ENCODE measurements at places on chromosomes 5 and 9.

DNA sequence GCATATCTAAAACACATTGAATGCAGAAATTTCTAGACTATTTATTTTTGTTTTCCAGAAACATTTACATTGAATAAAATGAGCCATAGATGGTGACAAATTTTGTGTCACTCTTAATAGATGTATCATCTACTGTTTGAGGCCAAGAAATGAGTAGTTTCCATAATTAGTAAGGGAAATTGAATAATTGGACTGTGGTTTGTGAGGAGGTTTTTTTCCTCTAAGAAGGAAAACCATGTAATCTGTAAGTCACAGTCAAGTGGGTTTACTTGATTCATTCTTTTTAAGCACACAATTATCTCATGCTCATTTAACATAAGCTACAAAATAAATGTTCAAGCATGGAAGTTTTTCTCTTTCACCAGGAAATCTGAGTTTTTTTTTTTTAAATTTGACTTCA is 876.4 kb downstream of the NR2F1-AS1 start:
- no peak for DNase-seq

DNA sequence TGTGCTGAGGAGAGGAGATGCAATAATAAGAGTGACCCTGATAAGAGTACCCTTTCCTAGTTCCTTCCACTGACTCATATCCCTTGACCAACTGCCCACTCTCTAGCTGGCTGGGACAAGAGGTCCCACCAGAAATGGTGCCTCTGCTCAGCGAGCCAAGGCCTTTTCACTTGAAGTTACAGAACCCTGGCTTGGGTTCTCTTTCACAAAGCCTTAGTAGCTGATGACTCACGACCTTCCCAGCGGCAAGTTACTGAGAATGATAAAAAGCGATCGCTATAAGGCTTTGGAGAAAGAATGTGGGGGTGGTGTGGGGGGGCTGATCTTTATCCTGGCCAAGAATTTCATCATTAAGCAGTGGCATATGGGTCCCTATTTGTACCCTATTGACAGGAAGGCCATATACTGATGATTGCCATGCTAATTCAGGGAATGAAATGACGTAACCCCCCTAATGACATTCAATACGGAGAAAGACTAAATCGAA is 90.3 kb downstream of the FBXO38 start:
- DNase-seq: no peak

GRCh38 chr9:6080154-6080716 is 64.8 kb upstream of the RANBP6 start:
- DNase-seq: no peak

- no peak for DNase-seq
Observed at GRCh38 chr9:99030092-99030511, 74.8 kb upstream of the TGFBR1 start.

GRCh38 chr5:151800532-151800931 is 28.8 kb downstream of the G3BP1 start:
- no peak for DNase-seq

- DNase-seq: no peak
Observed at GRCh38 chr9:40907657-40908624, 220.5 kb downstream of the FOXD4L6 start.

- DNase-seq: no peak
Observed at GRCh38 chr9:31304576-31304975, 1079.9 kb upstream of the ACO1 start.

DNA sequence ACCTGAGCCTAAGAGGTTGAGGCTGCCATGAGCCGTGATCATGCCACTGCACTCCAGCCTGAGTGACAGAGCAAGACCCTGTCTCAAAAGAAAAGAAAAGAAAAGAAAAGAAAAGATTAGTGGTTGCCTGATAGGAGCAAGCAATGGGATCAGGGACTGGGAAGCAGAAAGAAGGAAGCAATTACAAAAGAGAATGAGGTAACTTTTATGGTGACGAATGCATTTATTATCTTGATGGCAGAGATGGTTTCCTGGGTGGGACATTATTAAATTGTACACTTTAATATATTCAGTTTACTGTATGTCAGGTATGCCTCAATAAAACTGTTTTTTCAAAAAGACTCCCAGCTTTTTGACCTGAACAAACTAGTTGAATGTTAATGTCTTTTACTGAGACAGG is 7.5 kb upstream of the PFDN1 start:
- DNase-seq: no peak

DNA sequence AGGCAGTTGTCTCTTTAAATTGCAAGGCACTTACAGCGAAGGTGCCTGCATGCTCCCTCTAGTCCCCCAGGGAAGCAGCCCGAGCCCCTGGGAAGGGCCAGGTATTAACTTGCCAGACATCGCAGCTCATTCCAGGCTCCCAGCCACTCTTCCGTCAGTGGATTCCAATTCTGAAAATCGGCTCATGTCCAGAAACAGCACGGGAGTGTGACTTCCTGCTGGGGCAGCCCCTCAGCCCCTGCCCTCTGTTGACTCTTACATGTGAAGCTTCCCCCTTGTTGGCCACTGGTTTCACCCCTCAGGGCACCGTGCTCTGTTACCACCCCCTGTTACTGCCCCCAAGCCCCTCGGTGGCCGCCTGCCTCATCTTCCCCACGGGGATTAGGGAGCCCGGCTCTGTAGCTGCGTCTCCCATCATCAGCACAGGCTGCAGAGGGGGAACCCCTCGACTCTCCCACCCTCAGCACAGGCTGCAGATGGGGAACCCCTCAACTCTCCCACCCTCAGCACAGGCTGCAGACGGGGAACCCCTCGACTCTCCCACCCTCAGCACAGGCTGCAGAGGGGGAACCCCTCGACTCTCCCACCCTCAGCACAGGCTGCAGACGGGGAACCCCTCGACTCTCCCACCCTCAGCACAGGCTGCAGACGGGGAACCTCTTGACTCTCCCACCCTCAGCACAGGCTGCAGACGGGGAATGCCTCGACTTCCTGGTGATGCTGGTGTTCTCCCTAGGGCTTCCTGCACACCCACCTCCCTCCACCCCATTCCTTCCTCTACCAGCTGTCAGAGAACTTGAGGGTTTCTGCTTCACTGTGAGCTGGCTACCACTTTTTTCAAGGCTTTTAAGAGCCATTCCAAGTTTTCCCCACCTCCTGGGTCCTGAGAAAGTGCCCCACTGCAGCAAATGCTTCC is 11.1 kb upstream of the CACNA1B start:
- DNase-seq: no peak

DNA sequence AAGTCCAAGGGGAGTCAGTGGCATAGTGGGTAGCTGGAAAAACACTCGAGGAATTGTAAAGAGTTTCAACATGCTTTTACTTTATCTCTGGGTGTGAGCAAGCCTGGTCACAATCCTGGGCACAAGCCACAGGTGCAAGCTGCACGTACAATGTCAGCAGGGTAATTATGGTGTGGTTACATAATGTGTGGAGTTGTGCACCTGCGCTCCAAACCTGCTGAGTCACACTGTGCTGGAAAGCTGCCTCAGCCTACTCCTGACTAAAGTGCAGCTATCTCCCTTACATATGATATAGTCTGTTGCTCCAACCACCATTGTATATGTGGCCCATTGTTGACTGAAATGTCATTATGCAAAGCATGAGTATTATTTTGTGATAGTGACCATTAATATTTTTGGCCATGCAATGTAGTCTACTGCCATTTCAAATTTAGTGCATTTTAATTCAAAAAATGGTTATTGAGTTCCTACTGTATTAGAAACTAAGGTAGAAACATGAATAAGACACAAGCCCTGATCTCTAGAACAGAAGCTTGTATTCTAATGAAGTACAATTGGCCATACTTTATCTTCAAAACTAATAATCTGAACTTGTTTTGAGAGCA is 160.9 kb upstream of the SLC30A5 start:
- DNase-seq: no peak

GRCh38 chr5:108054349-108054748 is 327.5 kb downstream of the FBXL17 start:
- DNase-seq: no peak

DNA sequence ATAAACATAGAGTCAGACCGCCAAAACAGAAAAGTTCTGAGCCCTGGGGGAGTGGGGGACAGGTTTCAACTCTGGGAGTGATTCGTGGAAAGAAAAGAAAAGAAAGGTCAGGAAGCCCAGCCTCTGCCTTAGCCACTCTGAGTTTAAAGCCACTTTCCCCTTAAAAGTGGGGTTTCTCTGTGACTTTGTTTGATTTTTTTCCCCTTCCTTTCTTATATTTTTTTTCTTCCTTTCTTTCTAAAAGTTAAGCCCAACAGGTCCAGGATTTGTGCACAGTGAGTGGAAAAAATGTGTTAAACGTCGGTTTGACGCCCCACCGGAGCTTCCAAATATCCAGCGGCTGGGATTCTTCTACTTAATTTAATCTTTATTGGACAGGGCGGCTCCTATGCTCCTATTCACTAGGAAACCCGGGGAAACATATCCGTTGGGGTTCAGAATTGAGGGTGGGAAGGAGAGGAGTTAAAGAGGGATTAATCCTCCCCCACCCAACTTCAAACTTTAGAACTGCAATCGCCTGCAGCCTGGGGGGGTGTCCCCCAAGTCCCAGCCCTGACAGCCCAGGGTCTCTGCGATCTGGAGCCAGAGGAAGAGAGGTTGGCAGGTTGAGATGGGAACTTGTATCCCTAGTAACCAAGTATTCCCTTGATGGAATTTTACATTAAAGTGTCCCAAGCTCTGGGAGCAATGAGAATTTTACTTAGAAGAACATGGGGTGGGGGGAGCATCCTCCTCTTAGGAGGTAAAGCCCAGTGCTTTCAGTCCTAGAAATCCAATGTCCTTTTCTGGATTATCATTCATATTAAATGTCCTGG is 6.3 kb downstream of the NR2F1-AS1 start:
- DNase-seq: no peak

DNA sequence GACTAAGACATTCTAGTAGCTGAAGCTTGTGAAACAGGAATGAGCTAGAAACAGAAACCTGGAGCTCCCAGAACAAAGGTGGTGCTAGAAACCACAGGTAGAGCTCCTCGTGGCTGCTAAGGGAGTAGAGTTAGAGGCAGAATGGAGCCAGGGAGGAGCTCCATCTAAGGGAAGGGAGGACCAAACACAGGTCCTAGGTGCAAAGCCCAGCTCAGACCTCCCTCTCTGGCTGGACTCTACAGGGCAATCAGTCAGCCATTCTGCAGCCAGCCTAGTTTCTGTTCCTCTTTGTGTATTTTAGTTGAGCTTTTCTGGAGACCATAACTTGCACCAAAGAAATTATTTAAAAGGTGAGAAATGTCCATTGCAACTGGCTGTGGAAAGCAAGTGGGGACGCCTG is 70.4 kb downstream of the CRB2 start:
- DNase-seq: no peak

GRCh38 chr5:172638209-172638768 is 2.8 kb upstream of the NEURL1B start:
- DNase-seq: no peak

DNA sequence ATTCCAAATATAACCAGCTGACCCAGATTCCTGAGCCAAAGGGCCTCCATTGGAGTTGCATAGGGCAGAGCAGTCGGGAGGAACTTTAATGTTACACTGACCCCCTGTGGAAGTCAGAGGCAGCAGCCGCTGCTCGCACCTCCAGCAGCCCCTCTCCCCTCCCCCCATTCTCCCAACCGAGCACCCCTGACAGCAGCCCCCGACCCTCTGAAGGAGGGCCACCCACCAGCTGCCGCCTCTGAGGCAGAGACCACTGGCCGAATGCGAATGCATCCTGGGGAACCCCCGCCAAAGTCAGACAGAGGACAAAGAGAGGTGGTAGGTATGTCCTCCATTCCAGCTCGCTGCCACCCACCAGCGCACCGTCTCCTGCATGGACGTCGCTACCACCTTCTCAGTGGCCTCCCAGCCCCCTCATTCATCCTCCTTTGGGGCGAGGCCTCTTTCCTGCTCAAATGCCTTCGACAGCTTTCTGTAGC is 231.0 kb downstream of the CDK5RAP2 start:
- peak; percentile 2 for DNase-seq

DNA sequence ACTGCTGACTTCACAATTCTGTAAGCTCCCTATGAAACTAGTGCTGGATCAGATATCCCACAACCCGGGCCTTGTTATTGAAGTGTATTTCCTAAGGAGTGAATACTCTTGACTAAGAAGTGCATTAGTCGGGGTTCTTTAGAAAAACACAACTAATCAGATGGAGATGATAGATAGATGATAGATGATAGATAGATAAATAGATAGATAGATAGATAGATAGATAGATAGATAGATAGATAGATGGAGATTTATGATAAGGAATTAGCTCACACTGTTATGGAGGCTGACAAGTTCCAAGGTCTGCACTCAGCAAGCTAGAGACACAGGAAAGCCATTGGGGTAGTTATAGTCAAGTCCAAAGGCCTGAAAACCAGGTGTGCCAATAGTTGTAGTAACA is 214.6 kb upstream of the COX7C start:
- no peak for DNase-seq

DNA sequence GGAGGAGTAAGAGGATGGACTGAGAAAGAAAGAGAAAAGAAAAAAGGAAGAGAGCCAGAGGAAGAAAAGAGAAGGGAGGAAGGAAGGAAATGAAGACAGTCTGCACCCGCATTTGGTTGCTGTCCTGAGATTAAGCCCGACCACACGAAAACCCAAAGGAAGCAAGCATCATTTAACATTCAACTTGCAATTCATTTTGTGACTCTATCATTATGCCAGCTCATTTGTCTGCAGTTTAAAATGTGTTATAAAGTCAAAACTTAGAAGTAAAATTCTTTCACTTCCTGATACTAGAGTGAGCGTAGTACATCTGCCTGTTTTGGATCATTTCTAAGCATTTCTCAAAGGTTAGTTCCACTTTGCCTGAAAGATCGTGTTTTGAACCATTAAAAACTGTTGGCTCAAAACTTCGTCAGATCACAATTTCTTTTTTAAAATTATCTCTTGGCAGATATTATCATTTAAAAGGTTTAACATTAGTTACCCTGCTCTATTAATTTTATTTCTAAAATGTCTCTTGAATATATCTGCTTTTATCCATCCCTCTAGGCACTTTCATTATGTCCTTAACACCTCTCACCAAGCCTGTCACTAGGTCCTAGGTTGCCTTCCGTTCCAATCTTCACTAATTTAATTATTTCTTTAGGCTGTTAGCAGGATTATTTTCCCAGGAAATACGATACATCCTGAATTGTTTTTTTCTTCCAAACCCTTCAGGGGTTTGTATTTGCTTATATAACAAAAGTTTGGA is 240.9 kb downstream of the TLE4 start:
- DNase-seq: no peak

DNA sequence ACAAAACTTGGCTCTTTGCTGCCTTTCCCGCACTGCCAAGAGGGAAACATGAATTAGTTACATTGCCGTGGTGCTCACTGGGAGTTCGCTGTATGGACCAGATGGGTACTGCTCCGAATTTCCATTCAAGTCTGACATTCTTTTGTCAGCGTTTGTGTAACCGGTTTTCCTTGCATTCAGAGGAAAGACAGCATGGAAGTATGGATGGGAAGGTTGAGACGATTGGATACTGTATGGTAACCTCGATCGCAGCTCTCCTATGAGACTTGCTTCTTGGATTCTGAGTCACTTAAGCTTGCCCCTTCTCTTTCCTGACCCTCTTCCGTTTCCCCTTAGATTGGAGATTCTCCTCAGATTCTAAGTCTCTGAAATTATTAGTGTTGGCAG is 625 bp upstream of the UBLCP1 start:
- no peak for DNase-seq

DNA sequence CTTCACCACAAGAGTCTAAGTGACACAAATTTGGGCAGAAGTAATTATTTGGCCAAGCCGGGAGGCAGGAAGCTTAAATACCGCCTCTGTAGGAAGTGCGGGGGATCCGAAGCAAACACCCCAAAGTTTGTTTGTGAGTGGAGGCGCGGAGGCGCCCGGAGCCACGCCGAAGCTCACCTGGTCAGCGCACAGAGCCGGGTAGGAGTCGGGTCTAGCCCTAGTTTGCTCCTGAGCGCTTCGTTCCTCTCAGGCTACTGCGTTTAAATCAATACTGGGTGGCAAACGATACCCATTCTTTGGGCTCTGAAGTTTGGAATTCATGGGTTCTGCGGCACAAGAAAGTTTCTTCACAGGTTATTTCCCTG is 855 bp downstream of the MCC start:
- no peak for DNase-seq

Data from amygdala (tissue), 56 donors.